ENCODE measurements at places on chromosomes 1 and 21.
A peak's percentile ranks its signal among the peaks of the same experiment; 100 is the strongest.

DNA sequence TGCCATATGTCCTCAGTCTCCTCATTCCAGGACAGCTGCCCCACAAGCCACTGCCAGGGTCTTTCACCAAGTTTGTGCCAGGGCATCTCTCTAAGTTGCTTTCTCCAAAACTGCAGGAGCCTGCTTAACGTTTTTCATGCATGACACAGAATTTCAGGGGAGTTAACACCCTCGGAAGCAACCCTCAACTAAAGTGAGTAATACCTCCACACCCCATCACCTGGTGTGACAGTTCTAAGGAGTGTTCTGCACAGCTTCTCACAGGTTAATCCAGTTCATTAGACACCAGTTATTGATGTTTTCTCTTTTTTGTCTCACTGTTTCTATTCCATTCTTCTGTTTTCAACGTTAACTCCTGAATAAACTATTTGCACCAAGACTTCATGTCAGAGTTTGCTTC lies 115.0 kb downstream of the BACH1 start:
- DNase-seq, result no peak

DNA sequence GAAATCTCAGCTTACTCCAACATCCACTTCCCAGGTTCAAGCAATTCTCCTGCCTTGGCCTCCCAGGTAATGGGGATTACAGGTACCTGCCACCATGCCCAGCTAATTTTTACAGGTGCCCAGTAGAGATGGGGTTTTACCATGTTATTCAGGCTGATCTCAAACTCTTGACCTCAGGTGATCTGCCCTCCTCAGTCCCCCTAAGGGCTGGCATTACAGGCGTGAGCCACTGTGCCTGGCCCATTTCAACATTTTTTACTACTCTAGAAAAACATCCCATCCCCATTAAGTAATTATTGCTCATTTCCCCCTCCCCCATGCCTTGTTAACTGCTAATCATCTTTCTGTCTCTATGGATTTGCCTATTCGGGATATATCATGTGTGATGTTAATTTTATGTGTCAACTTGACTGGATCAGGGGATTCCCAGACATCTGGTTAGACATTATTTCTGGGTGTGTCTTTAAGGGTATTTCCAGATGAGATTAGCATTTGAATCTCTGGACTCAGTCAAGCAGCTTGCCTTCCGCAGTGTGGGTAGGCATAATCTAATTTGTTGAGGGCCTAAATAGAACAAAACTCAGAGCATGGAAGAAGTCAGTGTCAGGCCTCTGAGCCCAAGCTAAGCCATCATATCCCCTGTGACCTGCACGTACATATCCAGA lies 33.0 kb upstream of the ZBTB8B start:
- DNase-seq, result no peak

DNA sequence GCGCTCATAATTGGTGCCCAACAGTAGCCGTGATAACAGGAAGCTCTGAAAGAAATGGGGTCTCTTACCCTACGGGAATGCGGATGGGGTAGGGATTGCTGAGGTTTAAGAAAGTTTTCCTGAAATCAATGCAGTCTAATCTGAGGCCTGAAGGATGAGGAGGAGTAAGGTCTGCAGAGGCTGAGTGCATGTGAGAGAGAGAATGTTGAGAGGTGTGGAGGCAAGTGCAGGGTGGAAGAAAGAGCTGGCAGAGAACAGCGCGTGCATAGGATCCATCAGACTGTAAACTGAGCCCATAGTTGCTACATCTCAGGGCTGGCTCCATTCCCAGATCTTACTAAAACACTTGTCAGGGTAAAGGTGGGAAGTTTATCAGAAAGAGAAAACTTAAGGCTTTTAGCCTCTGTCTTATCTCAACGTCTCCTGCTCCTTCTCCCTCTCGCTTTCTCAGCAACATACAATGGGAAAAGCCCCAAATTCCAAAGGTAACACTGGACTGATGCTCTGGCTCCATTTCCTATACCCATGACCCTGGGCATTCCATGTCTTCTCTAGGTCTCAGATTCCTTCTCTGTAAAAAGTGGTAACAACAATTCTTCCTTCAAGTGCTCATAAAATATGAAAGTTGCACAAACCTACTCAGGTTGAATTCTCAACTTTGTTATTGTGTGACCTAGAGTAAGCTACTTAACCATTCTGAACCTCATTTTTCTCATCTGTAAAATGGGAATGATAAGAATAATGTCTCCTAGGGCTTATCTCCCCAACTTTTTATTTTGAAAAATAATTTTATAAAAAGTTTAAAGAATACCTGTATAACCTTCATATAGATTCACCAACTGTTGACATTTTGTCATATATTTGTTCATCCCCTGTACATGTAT lies 75.2 kb downstream of the SH3GLB1 start:
- peak; percentile 32 for DNase-seq

DNA sequence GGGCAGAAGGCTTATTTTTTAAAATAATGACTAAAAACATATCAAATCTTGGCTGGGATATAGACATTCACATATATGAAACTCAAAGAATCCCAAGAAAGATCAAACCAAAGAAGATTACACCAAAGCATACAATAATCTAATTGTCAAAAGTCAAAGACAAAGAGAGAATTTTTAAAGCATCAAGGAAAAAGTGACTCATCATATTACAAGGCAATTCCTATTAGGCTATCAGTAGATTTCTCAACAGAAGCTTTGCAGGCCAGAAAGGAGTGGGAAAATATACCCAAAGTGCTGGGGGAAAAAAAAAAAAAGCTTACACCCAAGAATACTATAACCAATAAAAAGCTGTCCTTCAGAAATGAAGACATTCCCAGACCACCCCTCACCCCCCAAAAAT lies 375.6 kb downstream of the BRINP2 start:
- no peak for DNase-seq

DNA sequence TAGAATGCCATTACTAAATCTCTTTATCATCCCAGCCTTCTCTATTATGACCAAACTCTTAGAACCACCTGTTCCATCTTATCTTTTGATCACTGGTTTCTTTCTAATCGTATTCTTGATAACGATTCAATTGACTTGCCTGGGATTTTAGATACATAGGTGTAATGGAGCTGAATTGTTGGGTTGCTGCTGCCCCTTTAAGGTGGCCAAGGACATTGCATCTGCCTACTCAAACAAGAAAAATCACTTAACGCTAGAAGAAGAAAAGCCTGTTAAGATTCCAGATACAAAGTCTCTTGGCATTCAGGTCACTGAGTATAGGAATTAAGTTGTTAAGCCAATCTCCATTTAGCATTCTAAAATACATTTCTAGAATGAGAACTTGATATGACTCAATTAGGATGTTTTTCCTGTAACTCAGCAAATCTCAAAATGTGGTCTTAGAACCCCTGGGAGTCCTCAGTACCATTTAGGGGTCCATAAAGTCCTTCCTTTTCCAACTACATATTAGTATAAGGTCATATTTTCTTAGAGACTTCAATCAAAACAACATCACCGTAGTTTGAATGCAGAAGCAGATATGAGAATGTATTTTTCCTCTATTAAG lies 12.4 kb downstream of the NEXN start:
- peak; percentile 49 for DNase-seq

- no peak for DNase-seq
Observed at GRCh38 chr1:91053630-91054029, 31.8 kb upstream of the ZNF644 start.

DNA sequence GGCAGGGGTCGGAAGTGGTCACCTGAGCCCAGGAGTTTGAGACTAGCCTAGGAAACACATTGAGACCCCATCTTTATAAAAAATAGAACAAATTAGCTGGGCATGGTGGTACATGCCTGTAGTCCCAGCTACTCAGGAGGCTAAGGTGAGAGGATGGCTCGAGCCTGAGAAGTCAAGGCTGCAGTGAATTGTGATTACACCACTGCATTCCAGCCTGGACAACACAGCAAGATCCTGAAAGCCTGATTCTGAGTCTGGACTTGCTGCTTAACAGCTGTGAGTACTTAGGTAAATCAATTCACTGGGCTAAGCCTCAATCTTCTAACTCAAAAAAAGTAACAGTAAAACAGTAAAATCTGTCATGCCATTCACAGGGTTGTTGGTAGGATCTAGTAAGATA lies 4.9 kb downstream of the TRAPPC3 start:
- no peak for DNase-seq

- DNase-seq, result no peak
Observed at GRCh38 chr1:96048572-96049212, 672.9 kb upstream of the PTBP2 start.

- DNase-seq, result peak; percentile 12
Observed at GRCh38 chr1:88983791-88984559, 8.5 kb downstream of the KYAT3 start.

GRCh38 chr21:38787461-38788274 lies 18.1 kb upstream of the ETS2 start:
- DNase-seq, result no peak

GRCh38 chr1:206739411-206740076 lies 31.0 kb upstream of the IL19 start:
- no peak for DNase-seq

DNA sequence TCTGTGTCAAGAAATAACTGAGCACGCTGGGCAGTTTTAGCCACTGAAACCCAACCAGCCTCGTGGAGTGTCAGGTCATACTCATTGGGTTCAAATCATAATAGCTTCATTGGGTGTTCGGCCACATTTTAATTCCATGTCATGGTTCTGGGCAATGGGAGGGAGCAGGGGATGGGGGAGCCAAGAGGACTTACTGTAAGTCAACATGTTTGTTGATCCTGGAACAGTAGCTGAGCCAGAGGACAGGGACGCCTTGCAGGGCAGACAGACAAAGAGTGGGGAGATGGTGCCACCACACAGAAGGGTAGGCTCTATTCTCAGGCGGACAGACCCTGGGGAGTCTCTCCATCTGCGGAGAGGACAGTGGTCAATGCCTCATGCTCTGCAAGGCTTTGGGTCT lies 161.1 kb downstream of the ZBTB18 start:
- no peak for DNase-seq

DNA sequence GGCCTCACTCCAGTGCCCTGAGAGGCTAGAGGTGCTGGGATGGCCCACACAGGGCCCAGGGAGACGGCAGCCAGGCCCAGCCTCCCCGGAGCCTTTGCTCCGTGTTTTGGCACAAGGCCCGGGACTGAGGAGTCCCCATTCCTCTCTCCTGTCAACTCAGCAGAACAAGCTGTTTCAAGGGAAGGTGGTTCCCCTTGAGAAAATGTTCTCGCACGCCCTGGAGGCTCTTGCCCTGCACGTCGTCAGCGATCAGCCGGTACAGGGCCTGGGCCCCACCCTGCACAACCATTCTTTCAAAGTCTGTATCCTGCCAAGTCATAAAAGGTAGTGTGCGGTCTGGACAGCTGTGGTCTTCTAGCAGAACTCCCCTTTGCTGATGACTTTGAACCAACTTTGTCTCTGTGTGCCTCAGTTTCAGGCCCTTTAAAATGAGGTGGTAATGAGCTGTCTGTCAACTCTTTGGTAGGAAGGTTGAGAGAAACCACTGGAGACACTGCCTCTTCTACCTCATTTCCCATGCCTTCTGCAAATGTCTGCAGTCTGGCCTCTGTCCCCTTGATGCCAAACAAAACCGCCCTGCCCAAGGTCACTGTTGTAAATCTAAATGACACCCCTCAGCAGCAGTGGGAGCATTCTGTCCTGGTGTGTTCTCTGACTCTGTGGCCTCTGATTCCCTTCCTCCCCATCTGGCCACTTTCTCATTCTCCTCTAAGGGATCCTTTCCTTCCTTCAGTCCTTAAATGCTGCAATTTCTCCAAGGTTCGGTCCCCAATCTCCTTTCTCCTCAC lies 138.6 kb upstream of the JUN start:
- DNase-seq, result no peak

DNA sequence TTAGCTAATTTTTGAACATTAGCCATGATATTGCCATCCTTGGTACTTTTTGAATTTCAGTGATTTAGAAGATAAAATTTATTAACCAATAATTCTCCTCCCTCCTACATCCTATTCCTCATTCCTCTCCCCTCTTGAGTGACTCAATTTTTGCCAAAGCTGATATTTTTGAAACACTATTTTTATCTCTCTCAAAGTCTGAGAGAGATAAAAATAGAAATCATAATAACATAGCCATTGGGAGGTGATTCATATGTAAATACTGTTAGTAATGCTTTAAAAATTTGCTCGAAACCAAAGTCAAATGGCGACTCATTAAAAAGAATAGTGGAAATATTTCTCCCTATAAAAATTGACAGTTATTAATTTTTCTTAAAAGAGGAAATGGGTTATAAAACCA lies 97.4 kb downstream of the PATJ start:
- peak; percentile 7 for DNase-seq

- DNase-seq, result no peak
Observed at GRCh38 chr1:64038119-64038518, 165.3 kb upstream of the UBE2U start.

- DNase-seq, result peak; percentile 68
Observed at GRCh38 chr1:8343464-8344001, 25.6 kb downstream of the SLC45A1 start.

GRCh38 chr1:155698382-155699038 lies 9.6 kb downstream of the DAP3 start:
- peak; percentile 8 for DNase-seq

DNA sequence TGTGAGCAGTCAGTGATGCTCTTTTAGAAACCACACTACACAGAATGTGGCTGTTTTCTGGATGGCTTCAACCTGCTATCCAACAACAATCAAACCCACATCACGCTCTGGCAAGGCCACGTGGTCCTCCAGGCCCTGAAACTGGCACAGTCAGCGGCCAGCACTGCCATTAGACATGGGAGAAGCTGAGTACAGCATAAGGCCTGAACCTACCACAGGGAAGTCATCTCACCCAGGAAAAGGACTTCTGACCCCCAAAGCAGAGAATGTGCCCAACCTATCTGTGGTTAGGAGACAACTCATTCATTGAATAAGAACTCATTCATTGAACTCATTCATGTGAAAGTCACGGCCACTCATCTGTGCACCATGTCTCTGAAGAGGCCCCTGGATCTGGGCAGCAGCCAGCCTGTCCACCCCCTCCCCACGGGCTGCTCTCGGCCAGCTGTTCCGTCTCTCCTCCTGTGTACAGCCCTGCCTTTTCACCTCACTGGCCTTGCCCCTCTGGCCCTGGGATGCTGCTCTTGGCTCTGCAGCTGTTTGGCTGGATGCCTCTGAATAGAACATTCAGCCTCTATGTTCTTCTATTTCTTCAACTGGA lies 41.1 kb downstream of the C1orf198 start:
- DNase-seq, result no peak

GRCh38 chr21:42215942-42216725 lies 2.8 kb upstream of the ABCG1 start:
- DNase-seq, result no peak

GRCh38 chr1:199857108-199857507 lies 170.4 kb upstream of the NR5A2 start:
- DNase-seq, result no peak

DNA sequence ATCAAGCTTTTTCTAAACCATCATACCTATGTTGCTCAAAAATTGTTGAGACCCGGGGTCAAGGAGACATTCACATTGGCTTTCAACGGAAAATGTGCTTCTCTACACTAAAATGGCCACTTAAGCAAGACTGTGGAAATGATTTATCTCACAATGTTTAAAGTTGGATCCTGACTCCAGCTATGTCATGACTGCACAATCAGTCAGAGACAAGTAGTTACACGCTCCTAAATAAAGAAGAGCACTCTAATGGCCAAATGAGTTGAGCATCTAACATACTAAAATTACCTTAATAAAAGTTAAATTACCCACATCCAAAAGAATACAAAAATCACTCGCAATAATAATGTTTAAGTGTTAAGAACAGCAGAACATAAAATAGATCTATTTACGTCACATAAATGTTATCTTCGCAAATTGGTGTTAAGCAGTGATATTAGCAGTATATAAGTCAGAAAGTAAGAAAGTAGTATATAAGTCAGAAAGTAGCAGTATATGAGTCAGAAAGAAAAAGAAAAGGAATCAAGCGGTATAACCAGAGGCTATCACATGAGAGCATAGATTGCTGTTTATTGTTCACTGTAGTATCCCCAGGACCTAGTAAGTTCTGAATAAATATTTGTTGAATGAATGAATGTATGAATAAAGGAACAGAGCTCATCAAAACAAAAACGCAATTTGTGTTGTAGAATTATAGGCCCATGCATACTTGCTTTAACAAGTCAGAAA lies 28.4 kb downstream of the ZNF281 start:
- no peak for DNase-seq
